ENCODE measurements at places on chromosomes 7 and 10. TPM values are rescaled to one million over a fixed set of nuclear protein-coding genes. Genes with fewer than 3 reads are reported as not detected.

- peaks cover 15% of the 10 kb centered on the region for H3K36me3 ChIP-seq
- H3K4me3 ChIP-seq = peak overlapping the region; percentile 21
- no peaks in the 10 kb centered on the region for H3K27me3 ChIP-seq
- H3K27ac ChIP-seq = peak overlapping the region; percentile 84
- no peak for DNase-seq
- H3K4me1 ChIP-seq = peaks cover 30% of the 10 kb centered on the region
Observed at GRCh38 chr10:26446258-26446657, 8.1 kb downstream of the APBB1IP start.

- no peaks in the 10 kb centered on the region for H3K27me3 ChIP-seq
- H3K4me1 ChIP-seq = peaks cover 40% of the 10 kb centered on the region
- peaks cover 42% of the 10 kb centered on the region for H3K36me3 ChIP-seq
- no peak overlapping the region for H3K4me3 ChIP-seq
Observed at GRCh38 chr7:135204341-135204749, 7.0 kb downstream of the WDR91 start.

The PAX4 gene
- polyA plus RNA-seq = not detected

DNA sequence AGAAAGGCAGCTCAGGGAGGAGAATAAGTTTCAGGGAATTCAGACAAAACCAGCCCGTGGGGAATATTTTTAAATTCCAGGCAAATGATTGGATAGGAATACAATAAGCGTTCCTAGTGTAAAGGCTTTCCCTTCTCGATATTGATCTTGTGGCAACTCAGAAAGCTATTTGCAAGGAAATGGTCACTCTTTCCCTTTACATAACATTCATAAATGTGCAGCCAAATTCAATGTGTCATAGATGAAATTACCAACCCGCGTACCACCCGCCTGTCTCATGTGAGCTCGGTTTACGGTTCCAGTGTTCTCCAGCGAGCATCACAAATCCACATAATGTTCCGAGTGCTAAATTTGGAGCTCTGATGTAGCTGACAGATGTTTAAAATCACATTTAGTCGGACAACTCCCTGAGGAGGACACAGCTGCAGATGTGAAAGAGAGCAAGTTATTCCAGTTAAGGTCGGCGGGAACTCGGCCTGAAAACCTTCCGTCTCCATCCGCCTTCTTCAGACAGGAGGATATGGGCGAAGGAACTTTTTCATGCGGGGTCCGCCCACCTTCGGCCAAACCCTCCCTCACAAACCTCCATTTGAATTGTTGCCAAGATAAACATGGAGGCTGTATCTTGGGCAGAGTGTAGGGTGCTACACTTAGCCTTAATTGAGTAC lies 327.0 kb downstream of the RNLS start:
- no peaks in the 10 kb centered on the region for H3K27me3 ChIP-seq
- H3K36me3 ChIP-seq = no peaks in the 10 kb centered on the region
- peaks cover 17% of the 10 kb centered on the region for H3K4me1 ChIP-seq
- DNase-seq = no peak
- no peak overlapping the region for H3K27ac ChIP-seq
- H3K4me3 ChIP-seq = no peak overlapping the region

The IFIT1B gene
- not detected for polyA plus RNA-seq

- H3K27ac ChIP-seq = no peak overlapping the region
- no peak for DNase-seq
- H3K4me3 ChIP-seq = no peak overlapping the region
- no peaks in the 10 kb centered on the region for H3K27me3 ChIP-seq
- H3K36me3 ChIP-seq = peaks cover 8% of the 10 kb centered on the region
Observed at GRCh38 chr7:28718055-28718481, 240.1 kb downstream of the TRIL start.

DNA sequence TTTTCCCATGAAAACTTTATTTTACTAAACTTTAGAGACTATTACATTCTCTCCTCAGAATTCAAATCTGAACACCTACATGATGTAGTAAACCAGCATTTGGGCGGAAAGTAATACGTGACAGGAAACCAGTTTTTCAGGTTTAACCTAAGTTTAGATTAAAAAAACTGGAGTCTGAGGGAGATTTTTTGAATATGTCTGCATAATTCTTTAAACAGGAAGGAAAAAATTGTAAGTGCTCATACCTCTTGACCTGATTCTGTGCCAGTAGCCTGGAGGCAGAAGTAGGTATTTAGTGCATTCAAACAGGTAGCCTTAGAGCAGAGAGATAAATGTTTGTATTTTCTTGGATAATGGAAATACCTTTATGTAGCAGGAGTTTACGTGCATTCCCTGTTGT lies 224.3 kb downstream of the MDFIC start:
- H3K36me3 ChIP-seq = no peaks in the 10 kb centered on the region
- H3K4me3 ChIP-seq = no peak overlapping the region
- no peaks in the 10 kb centered on the region for H3K27me3 ChIP-seq
- no peaks in the 10 kb centered on the region for H3K4me1 ChIP-seq
- no peak overlapping the region for H3K27ac ChIP-seq

DNA sequence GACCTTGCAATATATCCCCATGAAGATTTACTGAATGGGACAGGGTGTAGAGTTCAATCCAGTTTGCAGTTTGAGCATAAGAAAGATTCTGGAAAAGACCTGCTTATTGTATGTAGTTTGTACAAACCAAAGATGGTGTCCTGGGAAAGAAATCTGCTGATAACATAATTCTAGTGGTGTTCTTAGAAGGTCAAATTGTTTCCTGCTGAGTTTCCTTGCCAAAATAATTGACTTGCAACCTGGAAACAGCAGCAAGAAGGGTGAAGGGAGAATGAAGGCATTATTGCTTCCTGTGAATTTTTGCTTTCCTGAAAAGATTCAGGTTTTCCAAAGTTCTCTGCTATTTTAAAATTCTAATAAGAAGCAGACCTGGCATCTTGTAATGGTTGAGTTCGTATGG lies 222.9 kb downstream of the KIF20B start:
- no peaks in the 10 kb centered on the region for H3K36me3 ChIP-seq
- DNase-seq = no peak
- no peaks in the 10 kb centered on the region for H3K27me3 ChIP-seq

DNA sequence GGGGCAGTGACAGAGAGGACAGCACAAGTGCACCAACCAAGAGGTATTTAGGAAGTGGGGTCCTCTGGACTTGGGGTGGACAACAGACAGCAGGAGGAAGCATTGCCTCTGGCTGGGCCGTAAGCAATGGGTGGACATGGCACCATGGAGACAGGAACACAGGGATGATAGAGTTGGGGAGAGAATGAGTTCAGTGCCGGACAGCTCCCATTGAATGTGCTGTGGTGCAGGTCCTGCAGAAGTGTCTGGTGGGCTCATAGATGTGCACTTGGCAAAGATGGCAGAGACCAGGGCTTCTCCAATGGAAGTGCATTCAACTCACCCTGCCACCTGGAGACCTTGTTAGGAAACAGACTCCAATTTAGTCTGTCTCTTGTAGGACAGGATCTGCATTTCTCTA lies 341.5 kb upstream of the ZMIZ1 start:
- H3K36me3 ChIP-seq = no peaks in the 10 kb centered on the region
- no peak overlapping the region for H3K4me3 ChIP-seq
- H3K27ac ChIP-seq = no peak overlapping the region
- no peaks in the 10 kb centered on the region for H3K4me1 ChIP-seq
- DNase-seq = no peak
- no peaks in the 10 kb centered on the region for H3K27me3 ChIP-seq

DNA sequence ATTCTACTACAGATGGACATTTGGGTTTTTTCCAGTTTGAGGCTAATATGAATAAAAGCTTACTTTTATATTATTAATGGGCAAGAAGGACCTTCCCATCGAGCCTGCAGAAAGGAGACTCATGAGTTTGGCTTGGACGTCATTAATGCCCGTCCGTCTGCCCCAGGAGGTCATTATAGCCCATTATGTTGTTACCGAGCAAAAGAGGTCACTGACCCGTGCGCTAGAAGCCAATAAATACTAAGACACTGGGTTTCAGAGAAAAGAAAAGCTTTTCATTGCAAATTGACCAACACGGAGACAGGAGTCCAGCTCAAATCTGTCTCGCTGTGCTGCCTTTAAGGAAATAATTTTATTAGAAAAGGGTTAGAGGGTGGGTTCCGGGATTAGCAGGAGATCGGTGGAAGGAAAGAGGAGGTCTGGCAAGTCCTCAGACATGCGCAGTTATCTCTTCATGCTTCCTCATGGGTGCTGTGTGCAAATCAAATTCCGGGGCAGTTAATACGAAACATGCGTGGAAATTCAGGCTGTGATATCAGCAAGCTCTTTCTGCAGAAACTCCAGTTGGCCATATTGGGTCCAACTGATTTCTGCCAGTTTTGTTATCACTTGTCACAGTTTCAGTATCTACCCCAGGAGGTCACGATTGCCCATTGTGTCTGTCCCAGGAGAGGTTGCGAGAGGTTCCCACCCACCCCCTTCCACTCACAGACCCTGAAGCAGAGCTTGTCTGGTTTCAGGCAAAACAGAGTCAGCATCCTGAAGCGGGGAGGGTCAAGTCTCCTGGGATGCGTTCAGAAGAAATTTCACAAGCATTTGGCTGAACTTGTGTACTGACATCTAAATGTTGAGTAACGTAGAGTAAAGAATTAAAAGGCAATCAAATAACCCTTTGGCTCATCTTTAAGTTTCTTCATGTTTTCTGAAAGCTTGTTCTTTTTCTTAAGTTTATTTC lies 1.1 kb upstream of the GALNTL5 start:
- H3K4me1 ChIP-seq = no peaks in the 10 kb centered on the region
- no peaks in the 10 kb centered on the region for H3K36me3 ChIP-seq
- H3K4me3 ChIP-seq = no peak overlapping the region
- DNase-seq = no peak

- H3K27me3 ChIP-seq = no peaks in the 10 kb centered on the region
- H3K4me3 ChIP-seq = no peak overlapping the region
- no peaks in the 10 kb centered on the region for H3K36me3 ChIP-seq
- H3K27ac ChIP-seq = no peak overlapping the region
- H3K4me1 ChIP-seq = no peaks in the 10 kb centered on the region
Observed at GRCh38 chr7:133886797-133887196, 240.3 kb upstream of the LRGUK start.

DNA sequence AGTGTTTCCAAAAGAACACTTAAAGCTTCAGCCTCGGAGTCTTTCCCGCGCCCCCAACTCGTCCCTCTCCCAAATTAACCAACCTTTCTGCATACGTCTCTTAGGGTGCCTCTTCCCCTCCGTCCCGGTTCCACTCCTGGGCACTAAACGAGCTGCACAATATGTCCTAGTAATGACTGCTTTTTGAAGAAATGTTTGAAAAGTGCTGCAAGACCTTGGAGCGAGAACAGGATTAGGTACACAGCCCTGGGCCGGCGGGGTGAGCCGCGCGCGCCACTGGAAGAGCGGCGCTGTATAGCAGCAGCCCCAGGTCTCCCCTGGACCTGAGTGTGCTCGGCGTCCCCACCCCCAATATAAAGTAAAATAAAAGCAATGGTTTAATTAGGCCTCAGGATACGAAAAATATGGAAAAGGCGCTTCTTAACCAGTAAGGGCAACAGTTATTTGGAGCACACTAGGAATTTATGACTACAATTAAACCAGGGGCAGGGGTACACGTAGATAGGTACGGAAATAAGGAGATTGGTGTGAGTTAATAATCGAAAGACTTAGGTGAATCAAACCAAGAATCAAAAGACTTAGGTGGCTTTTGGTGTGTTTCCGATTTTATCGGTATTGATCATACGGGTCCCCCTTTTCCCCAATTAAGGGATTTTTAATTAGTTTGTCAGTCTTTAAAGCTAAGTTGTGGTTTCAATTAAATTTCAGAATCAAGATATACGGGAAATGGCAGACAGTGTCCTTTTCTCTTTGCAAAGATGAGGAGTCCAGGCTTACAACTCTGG lies 1.9 kb downstream of the TET1 start:
- DNase-seq = no peak
- H3K36me3 ChIP-seq = no peaks in the 10 kb centered on the region
- no peak overlapping the region for H3K4me3 ChIP-seq
- H3K4me1 ChIP-seq = no peaks in the 10 kb centered on the region
- H3K27ac ChIP-seq = no peak overlapping the region

GRCh38 chr7:158569858-158570323 lies 17.7 kb downstream of the PTPRN2 start:
- DNase-seq = no peak
- H3K27me3 ChIP-seq = no peaks in the 10 kb centered on the region
- H3K4me3 ChIP-seq = no peak overlapping the region
- no peaks in the 10 kb centered on the region for H3K36me3 ChIP-seq
- no peak overlapping the region for H3K27ac ChIP-seq
- H3K4me1 ChIP-seq = no peaks in the 10 kb centered on the region
